ENCODE measurements at places on chromosomes 16 and 17. TPM values are rescaled to one million over a fixed set of nuclear protein-coding genes. Genes with fewer than 3 reads are reported as not detected.

- no peak for DNase-seq
These were observed 309.0 kb upstream of the MAF start for GRCh38 chr16:79909571-79909970.

DNA sequence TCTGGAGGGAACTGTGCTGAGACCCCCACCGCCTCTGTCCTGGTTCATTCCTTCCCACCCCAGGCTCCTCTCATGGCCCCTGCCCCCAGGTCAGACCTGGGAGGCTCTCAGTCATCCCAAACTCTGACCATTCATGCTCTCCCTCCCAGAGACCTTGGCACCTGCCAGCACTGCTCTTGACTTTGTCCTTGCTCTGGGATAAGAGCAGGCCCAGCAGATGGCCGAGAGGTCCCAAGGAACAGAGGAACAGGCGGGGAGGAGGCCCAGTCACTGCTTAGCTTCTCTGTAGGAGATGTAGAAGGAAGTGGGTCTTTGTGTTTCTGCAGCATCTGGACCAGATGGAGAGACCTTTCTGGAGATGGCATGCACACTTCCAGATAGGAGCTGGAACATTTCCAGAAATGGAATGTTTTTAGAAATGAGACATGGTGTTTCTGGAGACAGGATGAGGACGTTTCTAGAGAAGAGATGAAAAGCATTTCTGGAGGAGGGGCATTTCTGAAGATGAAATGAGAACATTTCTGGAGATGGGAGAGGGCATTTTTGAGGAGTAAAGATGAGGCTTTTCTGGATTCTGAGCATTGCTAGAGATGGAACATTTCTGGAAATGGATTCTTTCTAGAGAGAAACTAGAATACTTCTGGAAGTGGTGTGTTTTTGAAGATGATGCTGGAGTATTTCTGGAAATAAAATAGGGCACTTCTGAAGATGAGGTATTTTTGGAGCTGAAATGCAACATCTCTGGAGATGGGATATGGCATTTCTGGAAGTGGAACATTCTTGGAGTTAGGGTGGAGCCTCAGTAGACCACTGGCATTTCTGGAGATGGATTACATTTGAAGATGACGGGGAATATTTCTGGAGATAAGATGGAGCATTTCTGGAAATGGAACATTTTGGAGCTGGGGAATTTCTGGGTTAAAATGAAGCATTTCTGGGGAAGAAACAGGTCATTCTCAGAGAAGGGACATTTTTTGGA, 55.2 kb downstream of the RAI1 start:
- DNase-seq: no peak

DNA sequence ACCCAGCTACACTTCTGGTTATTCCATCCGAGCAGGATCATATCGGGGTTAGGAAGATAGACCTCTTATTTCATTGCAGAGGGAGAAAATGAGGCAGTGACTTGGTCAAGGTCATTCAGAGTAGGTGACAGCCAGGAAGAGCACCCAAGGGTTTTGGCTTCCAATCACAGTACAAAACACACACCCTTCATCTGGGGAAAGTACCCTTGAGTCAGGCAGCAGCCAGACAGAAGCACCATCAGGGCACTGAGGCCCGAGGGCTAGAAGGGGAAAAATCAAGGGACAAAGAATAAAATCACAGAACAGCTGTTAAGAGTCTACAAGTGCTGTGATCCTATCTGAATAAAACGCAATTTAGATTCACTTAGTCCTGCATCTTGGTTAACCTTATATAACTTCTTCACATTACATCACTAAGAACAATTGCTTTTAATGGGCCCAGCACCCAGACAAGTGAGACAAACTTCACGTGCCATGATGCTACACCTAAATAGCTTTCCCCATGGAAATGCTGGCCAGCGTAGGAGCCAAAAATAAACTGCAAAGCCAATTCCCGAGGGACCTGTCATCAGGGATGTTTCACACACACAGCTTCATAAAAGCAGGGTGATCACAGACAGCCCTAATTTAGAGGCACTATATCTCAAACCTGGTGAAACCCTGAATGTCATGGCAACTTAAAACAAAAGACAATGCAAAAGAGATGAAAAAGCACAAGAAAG, 4.9 kb downstream of the UBE2O start:
- DNase-seq: peak; percentile 50

DNA sequence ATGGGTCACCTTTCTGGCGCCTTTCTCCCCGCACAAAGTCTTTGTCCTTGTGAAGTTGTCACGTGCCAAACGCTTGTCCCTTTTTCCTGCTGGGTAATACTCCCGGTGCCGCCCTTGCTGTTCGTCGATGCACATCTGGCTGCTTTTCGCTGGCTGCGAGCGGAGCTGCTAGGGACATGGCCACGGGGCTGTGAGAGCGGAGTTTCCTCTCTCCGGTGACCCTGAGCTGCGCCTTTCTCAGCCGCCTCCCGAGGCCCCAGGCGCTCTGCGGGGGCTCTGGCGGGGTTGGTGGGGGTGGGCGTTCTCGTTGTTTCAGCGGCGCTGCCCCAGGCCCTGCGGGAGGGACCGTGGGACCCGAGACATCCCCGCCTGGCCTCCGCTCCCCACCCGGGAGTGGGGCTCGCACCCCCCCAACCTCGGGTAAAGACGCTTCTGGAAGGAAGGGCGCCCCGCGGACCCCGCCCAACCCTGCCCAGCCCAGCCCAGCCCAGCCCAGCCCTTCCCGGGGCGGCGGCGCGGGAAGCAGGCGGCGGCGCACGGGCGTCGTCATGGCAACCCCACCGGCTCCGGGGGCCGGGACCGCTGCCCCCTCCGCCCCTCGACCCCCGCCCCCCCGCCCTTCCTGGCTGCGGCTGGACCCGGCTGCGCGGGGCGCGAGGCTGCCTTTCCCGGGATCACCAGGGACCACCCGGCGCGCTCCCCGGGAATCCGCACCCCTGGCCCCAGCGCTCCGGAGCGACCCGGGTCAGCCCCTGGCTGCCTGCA, 12.3 kb downstream of the CHMP6 start:
- no peak for DNase-seq

- no peak for DNase-seq
These were observed 57.1 kb downstream of the MYO1D start for GRCh38 chr17:32819787-32820186.

DNA sequence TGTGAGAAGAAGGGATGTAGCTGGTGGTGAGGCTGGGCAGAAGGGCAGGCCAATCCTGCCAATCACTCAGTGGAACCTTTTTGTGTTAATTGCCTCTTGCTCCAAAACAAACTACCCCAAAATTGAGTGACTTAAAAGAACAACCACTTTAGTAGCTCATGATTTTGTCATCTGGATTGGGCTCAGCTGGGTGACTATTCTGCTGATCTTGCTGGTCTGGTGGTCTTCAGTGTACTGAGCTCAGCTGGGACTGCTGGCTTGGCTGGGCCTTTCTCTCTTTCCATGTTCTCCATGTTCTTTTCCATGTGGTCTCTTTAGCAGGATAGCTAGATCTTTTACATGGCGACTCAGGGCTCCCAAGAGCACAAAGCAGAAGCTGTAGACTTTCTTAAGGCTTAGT, 37.7 kb upstream of the SDK2 start:
- no peak for DNase-seq

DNA sequence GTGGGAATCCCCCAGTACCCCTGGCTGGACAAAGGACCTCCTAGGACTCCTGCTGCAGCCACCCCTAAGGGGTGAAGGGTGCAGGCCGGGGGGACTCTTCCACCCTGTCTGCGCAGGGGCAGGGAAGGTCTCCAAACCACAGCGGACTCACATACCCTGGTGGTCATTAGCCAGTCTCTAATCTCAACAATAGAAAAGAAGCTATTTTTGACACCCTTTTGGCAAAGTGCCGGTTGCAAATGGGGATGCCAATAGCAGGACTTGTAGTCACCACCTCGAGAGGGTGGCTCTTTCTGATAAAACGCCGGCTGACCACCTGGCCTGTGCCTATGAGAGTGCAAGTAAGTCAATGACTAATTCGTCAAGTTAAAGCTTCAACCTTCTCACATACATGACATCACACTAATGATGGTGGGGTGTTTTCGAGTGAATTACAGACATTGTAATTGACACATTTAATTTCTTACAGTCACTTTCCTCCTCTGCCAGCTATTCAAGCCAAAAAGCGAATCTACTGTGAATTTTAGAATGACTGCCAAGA, 23.1 kb upstream of the DNAH17 start:
- DNase-seq: no peak

DNA sequence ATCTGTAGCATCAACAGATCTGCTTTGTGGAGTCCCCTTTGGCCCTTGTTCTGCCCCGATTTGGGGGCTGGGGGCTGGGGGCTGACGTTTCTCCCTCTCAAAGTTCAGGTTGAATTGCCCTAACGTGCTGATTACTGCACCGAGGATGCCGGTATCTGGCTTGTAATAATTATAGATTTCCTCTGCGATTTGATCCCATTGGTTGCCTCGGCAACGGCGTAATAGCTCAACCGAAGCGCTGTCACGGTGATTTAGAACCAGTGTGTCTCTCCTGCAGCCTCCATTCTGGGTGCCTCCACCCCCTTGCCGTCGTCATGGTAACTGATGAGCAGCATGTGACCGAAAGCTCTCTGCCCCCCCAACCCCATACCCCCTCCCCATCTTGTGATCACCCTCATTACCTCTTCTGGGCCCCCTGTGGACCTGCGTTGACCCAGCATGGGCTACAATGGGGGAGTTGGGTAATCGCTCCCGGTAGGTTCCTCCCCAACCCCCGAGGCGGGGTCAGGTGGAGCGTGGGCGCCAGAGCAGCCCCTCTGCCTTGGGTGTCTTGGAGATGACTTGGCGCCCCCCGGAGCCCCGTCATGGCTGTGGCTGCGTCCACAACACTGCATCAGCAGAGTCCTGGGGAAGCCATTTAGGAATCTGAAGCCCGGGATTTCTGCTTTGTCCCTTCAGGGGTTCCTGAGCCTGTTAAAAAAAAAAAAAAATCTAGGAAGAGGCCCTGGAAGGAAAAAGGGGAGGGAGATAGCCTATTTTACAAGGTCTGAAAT, 38.4 kb downstream of the ABAT start:
- DNase-seq: no peak

DNA sequence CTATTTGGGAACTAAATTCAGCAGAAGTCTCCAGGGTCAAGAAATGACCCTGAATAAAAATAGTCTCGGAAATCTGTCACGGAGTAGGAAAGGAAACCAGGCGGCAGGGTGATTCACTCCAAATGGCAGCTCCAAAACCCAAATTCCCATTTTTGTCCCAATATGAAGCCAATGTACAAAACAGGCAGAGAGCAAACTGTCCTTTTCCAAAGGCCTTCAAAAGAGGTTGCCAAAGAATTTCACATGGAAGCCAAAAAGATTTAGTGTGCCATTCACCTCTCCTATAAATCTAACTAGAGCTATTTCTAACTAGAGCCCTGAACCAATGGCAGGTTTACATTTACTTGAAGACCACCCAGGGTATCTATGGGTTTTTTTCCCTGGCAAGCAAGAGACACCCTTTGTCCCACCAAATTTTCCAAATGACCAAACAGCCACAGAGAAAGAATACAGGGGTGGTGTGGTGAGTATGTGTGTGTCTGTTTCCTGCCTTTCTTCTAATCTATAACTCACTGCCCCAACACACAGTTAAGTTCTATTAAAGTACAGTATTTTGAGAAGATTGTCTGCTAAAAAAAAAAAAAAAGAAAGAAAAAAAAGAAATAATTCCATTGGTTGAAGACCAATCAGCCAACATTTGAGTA, 6.8 kb downstream of the MYO1D start:
- DNase-seq: no peak

GRCh38 chr17:36509272-36509985, 22.9 kb downstream of the ZNHIT3 start:
- DNase-seq: no peak

DNA sequence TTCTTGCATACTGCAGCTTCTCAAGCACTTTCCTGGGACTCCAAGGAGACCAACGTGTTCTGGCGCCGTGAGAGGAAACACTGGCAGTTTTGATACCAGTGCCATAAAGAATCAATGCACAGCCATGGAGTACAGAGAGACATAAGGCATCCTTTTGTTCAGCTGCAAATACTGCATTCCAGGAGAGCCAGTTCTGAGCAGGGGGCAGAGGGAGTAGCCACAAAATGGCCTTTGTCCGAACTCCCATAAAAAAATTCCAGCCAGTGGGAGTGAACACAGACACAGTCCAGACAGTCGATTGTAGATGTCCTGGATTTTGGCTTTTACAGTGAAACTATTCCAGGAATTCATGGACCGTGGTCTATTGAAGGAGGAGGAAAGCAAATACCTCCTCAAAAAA, 36.2 kb upstream of the TEKT3 start:
- DNase-seq: no peak

- DNase-seq: no peak
These were observed 99.0 kb upstream of the PIRT start for GRCh38 chr17:10936931-10937330.

DNA sequence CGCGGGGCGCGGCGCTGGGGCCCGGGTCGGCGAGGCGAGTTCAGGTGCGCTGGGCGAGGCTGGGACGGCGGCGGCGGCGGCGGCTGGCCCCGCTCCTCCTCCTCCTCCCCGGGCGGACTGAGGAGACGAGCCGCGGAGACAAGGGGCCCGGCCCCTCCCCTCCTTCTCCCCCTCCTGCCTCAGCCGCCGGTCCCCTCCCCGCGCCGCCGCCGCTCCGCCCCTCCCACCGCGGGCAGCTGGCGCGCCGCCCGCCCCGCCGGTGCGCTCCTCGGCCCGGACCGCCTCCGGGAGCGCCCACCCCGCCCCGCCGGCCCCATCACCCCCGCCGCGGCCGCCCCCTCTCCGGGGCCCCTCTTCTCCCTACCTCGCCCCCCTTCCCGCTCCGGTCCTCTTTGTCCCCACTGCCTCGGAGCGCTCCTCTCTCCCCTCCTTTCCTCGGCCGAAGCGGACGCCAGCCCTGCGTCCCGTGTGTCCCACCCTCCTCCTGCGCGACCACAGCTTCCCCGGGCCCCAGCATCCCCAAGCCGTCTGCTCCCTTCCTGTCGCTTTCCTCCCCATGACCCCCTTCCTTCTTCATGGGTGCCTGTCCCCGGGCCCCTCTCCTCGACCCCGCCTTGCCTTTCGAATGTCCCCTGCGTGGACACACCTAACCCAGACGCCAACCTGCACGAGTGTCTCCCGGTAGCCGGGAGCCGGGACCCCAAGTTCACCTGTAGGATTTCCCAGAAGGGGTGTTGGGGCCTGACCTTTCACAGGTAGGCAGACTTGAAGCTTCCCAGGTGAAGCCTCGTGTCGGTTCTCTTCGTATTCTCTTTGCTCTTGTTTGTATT, at the start of gene TOX3:
Gene TOX3 (minus strand): TSS at position 140 of the 830 bp plus-strand sequence. CDS start 420 bp downstream, outside the sequence.
- DNase-seq: no peak

DNA sequence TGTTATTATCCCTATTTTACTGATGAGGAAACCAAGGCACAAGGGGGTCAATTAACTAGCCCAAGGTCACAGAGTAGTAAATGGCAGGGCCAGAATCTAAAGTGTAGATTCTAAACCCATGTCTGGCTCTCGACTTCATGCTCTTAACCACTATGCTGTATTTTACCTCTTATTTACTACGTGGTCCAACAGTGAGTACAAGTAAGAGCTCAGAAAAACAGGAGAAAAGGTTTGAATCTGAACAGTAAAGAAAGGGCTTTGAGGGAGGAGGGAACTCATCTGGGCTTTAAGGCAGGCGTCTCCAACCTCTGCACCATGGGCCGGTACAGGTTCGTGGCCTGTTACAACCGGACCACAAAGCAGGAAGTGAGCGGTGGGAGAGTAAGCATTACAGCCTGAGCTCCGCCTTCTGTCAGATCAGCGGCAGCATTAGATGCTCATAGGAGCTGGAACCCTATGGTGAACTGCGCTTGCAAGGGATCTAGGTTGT, 62.9 kb downstream of the SMURF2 start:
- peak; percentile 52 for DNase-seq

GRCh38 chr17:77345260-77345910, 204.6 kb downstream of the SEC14L1 start:
- DNase-seq: no peak

Gene FAM20A
- total RNA-seq: not detected

Gene KRTAP17-1
- total RNA-seq: not detected

Gene NAGS
- total RNA-seq: 0.18 TPM

Measured in activated naive CD4-positive, alpha-beta T cell treated with anti-CD3 and anti-CD28 coated beads, Interleukin-2, amount 50 U/mL, for 72 hours (primary cell).